ENCODE measurements at places on chromosomes 13 and 19.
A peak's percentile ranks its signal among the peaks of the same experiment; 100 is the strongest.

DNA sequence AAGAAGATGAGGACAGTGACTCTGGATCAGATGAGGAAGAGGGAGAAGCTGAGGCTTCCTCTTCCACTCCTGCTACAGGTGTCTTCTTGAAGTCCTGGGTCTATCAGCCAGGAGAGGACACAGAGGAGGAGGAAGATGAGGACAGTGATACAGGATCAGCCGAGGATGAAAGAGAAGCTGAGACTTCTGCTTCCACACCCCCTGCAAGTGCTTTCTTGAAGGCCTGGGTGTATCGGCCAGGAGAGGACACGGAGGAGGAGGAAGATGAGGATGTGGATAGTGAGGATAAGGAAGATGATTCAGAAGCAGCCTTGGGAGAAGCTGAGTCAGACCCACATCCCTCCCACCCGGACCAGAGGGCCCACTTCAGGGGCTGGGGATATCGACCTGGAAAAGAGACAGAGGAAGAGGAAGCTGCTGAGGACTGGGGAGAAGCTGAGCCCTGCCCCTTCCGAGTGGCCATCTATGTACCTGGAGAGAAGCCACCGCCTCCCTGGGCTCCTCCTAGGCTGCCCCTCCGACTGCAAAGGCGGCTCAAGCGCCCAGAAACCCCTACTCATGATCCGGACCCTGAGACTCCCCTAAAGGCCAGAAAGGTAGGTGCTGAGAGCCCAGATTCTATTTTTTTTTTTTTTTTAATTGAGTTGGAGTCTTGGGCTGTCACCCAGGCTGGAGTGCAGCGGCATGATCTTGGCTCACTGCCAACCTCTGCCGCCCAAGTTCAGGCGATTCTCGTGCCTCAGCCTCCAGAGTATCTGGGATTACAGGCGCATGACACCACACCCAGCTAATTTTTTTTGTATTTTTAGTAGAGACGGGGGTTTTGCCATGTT is 2.3 kb downstream of the PPP1R15A start:
- DNase-seq: peak; percentile 91

DNA sequence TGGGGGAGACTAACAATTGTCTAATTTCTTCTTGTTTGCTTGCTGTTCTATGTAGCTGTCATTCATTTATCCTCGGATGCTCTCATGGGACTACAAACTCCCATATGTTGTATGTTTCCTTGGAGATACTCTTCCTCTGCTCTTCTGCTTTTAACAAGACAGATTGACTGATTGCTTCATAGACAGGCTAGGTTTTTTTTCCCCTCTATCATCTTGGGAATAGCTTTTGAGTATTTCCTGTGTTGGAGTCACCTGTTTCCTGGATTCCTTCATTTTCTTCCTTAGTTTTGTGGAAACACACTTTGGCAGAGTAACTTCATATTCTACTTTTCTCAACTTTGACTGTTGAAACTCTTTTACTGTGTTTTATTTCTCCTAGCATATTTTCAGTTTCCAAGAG is 27.6 kb downstream of the EDNRB start:
- DNase-seq: no peak

- DNase-seq: peak; percentile 55
These were observed 4.8 kb downstream of the IER2 start for GRCh38 chr19:13154911-13155471.

GRCh38 chr13:79485014-79485811 is 4.3 kb downstream of the NDFIP2 start:
- DNase-seq: peak; percentile 87

DNA sequence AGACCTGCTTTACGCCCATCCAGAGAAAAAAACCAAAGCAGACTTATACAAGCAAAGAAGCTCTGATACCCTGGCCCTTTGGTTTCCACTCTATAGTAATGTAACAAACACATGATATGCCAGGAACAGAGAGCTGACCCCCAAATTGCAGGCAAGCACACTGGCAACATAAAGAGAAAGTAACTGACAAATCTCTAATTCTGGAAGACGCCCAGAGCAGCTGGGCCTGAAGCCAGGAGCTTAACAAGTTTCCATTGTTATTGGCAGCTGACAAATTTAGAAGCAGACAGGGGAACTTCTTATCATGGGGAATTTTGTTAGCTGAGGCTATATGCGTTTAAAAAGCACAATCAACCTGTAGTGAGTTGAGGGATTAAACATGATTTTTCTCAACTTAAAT is 158.0 kb downstream of the DLEU7 start:
- DNase-seq: peak; percentile 13

- no peak for DNase-seq
These were observed 503.3 kb downstream of the COG6 start for GRCh38 chr13:40158757-40159156.

DNA sequence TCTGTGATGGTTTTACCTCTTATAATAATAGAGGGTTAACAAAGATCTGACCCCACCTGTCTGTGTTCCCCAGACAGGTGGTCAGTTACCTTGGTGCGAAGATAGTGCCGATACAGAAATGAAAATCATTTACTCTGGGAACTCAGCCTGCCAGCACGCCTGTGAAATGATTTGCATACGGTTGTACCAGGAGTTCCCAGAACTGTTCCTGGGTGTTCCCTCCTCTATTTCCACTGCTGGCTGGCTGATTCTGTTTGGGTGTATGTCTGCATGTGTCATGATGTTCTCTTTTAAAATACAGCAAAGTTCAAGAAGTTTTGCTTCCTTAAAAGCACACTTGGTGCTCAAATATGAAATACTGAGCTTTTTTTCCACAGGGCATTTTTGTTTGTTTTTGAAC is 527.1 kb downstream of the FGF9 start:
- no peak for DNase-seq

DNA sequence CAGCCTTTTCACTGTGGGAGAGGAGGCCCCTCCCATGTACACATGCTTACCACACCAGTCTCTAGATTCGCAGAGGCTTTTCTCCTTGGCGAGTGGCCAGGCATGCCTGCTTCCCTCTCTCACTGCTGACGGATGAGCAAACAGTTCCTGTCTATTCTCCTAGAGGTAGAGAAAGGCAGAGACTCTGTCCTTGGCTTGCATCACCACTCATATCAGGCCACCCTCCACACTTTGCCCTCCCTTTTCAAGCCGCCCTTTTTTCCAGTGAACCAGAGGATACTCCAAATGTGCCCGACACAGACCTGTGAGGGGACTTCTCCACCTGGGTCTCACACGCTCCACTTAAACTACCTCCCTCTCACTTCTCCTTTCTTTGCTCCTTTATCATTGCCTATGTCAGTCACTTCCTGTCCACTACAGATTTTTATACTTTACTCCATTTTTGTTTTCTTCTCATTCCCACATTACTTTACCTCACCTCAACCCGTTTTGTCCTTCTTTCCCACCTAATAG is 284.6 kb downstream of the DNAJC15 start:
- DNase-seq: peak; percentile 98

DNA sequence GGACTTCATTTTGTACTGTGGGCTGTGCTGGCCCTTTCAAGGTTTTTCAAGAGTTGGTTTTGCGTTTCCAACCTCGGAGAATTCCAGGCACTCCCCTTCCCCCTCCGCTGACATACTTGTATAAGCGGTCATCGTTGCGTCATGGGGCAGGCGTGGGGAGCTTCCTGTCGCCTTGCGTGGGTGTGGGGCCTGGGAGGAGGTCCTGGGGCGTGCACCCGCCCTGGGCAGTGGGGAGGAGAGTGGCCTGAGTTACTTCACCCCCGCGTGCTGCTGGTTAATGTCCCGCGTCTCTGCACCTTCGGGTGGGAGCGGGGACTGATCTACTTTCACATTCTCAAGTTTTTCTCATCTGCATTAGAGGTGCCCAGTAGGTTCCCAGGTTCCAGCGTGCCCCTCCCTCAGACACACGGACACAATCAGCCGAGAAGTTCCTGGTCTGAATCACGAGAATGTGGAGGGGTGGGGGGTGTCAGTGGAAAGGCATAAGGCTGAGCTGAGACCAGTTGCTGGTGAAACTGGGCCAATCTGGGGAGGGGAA is 4.1 kb downstream of the IER2 start:
- peak; percentile 93 for DNase-seq

GRCh38 chr19:45446944-45447343 is 20.9 kb upstream of the FOSB start:
- DNase-seq: no peak

DNA sequence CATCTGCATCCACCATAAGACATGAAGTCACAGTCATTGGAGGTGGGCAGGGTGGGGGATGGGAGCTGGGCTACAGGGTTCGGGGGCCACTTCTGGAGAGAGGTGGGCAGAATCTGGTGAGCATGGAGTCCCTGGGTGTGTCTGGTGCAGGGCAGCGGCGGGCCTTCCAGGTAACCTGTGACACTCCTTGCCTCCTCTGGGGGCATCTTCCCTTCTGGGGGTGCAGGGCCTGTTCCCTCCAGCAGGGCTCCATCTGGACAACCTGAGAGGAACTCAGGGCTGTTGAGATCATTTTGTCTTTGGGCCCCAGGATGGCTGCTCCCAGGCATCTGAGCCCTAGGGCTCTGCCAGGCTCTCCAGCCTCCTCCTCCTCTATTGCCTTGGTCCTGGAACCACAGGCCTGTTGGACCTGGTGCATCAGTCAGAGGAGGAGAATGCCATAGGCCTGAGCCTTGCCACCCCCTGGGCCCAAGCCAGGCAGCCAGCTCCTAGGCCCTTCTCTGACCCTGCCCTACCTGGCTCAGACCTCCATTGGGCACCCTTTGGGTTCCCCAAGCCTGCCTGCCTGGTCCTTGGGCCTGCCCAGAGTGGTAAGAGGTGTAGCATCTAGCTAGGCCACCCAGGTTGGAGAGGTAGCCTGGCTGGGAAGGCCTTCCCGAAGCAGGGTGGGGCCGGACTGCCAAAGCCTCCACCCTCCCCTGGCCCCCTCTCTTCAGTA is 13.4 kb downstream of the LYL1 start:
- no peak for DNase-seq

DNA sequence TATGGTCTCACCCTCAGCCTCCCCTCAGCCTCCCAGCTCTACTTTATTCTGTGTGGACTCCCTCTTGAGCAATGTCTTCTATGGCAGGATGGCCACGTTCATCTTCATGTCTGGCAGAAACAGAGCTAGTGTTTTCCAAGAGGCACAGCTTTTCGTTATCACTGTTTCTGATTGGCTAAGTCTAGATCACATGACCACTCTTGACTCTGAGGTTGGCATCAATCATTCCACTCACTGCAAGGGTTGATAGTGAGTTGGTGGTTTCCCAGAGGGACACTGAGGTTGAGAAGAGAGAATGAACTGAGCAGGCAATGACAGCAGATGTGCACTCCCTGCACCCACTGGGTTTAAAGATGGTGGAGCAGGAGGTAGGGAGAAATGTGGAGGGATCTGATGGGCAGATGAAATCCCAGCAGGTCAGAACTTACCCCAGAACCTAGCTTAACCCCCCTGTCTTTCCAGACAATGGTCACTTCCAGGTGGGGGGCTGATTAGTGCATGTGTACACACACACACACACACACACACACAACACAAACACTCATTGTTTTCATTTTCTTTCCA is 26.3 kb upstream of the UQCRFS1 start:
- no peak for DNase-seq

GRCh38 chr13:72383646-72384045 is 343.8 kb downstream of the MZT1 start:
- peak; percentile 5 for DNase-seq

- peak; percentile 65 for DNase-seq
These were observed 204.1 kb downstream of the KATNAL1 start for GRCh38 chr13:30103161-30103840.

GRCh38 chr19:15173746-15174404 is 26.9 kb downstream of the NOTCH3 start:
- DNase-seq: no peak

DNA sequence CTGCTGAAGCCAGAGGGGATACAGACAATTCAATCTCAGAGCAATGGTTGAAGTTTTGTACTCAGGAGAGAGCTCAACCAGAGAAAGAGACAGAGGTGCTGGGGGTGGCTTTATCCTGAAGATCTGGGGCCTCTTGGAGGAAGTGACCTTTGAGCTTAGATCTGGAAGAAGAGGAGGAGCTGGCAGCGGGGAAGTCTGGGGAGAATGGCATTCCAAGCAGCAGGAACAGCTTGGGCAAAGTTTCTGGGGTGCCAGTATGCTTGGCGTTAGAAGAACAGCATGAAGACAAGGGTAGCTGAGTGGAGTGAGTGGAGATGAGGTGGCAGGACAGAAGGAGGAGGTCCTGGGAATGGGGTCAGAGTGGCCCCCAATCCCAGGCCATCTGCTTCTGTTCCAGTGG is 11.3 kb downstream of the MAST3 start:
- no peak for DNase-seq

DNA sequence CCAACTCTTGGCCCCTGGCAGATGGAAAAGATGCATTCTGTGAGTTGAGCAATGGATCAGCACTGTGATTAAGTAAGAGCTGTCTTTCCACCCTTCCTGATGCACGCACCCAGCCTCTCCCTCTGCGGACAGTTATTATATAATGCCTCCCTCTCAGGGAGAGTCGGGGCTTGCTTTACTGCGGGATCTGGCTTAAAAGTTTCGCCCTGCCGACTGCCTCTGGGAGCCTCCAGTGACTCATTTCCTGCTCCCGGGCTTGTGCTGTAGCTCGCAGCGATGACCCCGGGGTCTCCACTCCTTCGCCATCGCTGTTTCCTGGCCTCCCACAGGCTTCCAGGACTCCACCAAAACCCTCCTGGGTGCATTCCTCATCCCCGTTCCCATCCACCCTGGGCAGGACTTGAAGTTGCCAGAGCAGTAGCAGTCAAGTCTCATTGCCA is 107.4 kb upstream of the SLC7A1 start:
- DNase-seq: peak; percentile 90

GRCh38 chr13:64052521-64052920 is 2636.9 kb upstream of the PCDH20 start:
- no peak for DNase-seq

DNA sequence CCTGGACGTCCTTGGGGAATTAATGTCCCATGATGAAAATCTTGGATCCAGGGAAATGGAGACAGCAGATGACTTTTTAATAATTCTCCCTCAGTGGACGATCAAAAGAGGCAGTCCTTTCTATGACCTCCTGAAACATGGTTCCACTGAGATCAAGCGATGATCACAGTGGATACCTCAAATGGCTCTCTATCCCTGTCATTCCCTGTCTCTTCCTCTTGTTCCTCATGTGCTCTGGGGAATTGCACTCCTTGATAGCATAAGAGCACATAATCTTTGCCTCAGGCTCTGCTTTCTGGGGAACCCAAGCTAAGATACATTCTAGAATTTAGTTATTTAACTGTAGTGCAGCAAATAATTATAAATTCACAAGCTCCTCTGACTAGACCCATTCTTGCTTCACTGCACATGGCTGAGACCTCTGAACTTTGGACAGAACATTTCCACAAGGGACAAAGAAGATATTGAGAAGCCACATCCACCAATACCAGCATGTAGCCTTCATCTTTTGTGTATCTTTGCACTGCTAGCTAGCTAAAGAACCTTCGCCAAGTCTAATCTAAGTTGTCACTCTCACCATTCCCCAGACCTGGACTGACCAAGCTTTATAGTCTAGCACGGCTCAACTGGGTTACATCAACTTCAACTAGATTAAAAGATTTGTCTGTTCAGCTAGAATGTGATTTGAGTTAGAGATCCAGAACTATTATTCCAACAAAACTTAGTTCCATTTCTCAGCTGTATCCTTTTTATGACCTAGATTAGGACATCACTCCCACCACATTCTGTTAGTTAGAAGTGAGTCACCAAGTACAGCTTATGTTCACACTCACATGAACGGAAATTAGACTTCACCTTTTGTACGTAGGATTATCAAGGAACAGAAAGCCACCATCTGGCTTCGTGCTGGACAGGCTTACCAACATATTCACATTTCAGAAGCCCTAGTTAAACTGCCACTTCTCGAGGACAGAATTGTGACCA is 142.7 kb downstream of the SUCLA2 start:
- DNase-seq: peak; percentile 55

Measured in amniotic epithelial cell (primary cell).